ENCODE measurements at places on chromosomes 1 and 21. TPM values are rescaled to one million over a fixed set of nuclear protein-coding genes. Genes with fewer than 3 reads are reported as not detected.

LRRC71 gene
- not detected for total RNA-seq

UQCRHL gene
- total RNA-seq = 1.3 TPM

AHCTF1 gene
- 84.4 TPM for total RNA-seq

GRCh38 chr1:202688401-202688800, 21.9 kb downstream of the SYT2 start:
- H3K4me3 ChIP-seq = no peak overlapping the region
- no peaks in the 10 kb centered on the region for H3K4me1 ChIP-seq
- no peak overlapping the region for H3K27ac ChIP-seq

- H3K27ac ChIP-seq = no peak overlapping the region
- no peaks in the 10 kb centered on the region for H3K27me3 ChIP-seq
- no peak overlapping the region for H3K4me3 ChIP-seq
- peaks cover 19% of the 10 kb centered on the region for H3K4me1 ChIP-seq
- no peaks in the 10 kb centered on the region for H3K36me3 ChIP-seq
- DNase-seq = no peak
Measured at GRCh38 chr1:205179842-205180241, 31.7 kb downstream of the DSTYK start.

DNA sequence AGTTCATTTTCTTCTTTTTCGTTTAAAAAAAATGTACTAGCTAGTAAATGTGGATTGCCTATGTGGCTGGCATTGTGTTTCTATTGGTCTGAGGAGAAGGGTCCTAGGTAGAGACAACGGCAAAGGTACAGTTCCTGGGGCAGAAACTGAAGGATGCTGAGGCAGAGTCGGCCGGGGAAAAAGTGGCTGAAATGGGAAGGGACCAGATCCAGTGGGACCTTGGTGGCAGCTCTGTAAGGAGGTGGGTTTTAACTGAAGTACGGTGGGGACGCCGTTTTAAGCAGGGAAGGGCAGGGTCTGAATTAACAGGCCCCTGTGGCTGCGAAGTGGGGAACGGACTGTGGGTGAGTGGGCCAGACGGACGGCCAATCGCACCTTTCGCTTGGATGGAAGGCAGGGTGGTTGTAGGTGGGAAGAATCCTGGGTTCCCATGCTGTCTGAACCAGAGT, 420 bp upstream of the VPS13D start:
- peaks cover 22% of the 10 kb centered on the region for H3K4me1 ChIP-seq
- H3K36me3 ChIP-seq = no peaks in the 10 kb centered on the region
- H3K4me3 ChIP-seq = no peak overlapping the region

GRCh38 chr1:21685946-21686678, 17.0 kb upstream of the RAP1GAP start:
- peaks cover 17% of the 10 kb centered on the region for H3K36me3 ChIP-seq
- H3K4me3 ChIP-seq = no peak overlapping the region
- H3K4me1 ChIP-seq = no peaks in the 10 kb centered on the region

DNA sequence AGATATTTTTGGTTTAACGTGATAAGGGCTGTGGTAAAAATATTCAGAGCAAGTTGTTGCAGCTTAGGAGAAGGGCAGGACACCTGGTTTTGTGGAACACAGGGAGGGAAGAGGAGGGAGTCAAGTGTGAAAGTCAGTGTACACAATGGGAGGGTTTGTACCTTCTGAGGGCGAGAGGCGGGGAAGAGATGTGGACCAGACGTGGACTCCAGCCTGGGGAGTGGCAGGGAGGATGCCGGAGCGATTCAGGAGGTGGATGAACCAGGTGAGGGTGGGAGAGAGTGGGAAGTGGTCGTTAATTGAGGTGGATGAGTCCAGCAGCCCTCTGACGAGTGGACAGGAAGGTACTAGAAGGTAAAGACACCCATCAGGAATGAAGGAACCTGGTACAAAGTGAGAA, 52.2 kb upstream of the IRF2BP2 start:
- peaks cover 11% of the 10 kb centered on the region for H3K4me1 ChIP-seq
- H3K36me3 ChIP-seq = no peaks in the 10 kb centered on the region
- no peak for DNase-seq
- no peak overlapping the region for H3K27ac ChIP-seq
- no peak overlapping the region for H3K4me3 ChIP-seq
- no peaks in the 10 kb centered on the region for H3K27me3 ChIP-seq

GRCh38 chr1:165753934-165754333, 14.7 kb downstream of the TMCO1 start:
- no peak overlapping the region for H3K27ac ChIP-seq
- peaks cover 10% of the 10 kb centered on the region for H3K36me3 ChIP-seq
- no peak overlapping the region for H3K4me3 ChIP-seq
- no peaks in the 10 kb centered on the region for H3K4me1 ChIP-seq

DNA sequence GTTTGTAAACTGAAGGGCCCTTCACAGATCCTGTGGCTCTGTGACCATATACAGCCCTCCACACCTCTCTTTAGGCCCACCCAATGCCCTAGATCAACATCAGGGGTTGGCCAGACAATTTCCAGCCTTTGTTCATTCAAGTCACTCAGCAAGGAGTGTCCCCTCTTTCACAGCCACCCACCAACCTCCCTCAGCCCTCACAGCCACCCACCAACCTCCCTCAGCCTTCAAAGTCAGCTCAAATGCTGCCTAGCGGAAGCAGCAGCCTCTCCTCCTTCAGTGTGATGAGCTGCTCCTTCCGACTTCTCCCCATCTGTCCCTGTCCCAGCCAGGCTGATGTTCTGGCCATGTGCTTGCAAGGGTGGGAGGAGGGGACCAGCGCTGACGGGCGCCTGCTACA, 71.4 kb downstream of the DMRTB1 start:
- H3K27ac ChIP-seq = no peak overlapping the region
- H3K36me3 ChIP-seq = no peaks in the 10 kb centered on the region
- H3K4me3 ChIP-seq = no peak overlapping the region
- H3K4me1 ChIP-seq = no peaks in the 10 kb centered on the region

GRCh38 chr1:239771550-239771949, 320.1 kb upstream of the FMN2 start:
- H3K27me3 ChIP-seq = no peaks in the 10 kb centered on the region
- no peaks in the 10 kb centered on the region for H3K4me1 ChIP-seq
- no peak overlapping the region for H3K27ac ChIP-seq
- no peaks in the 10 kb centered on the region for H3K36me3 ChIP-seq
- no peak for DNase-seq

DNA sequence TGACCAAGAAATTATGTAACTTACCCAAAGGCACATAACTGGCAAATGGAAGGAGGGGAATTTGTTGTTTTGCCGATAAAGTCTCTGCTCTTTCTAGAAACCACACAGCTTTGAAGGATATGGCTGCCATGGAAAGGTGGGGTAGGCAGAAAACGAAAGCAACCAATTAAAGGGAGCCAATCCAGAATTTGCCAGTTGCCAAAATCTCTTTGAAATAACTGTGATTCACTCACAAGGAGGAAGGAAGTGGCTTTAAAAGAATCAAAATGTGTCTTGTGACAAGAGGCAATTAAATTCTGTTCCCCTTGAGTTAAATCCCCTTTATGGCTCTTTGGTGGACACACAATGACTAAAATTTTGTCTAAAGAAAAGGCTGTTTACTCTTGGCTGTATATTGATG, 61.2 kb upstream of the CCDC190 start:
- no peak for DNase-seq
- no peaks in the 10 kb centered on the region for H3K36me3 ChIP-seq
- H3K4me1 ChIP-seq = peaks cover 11% of the 10 kb centered on the region
- no peak overlapping the region for H3K4me3 ChIP-seq
- no peak overlapping the region for H3K27ac ChIP-seq
- H3K27me3 ChIP-seq = no peaks in the 10 kb centered on the region

DNA sequence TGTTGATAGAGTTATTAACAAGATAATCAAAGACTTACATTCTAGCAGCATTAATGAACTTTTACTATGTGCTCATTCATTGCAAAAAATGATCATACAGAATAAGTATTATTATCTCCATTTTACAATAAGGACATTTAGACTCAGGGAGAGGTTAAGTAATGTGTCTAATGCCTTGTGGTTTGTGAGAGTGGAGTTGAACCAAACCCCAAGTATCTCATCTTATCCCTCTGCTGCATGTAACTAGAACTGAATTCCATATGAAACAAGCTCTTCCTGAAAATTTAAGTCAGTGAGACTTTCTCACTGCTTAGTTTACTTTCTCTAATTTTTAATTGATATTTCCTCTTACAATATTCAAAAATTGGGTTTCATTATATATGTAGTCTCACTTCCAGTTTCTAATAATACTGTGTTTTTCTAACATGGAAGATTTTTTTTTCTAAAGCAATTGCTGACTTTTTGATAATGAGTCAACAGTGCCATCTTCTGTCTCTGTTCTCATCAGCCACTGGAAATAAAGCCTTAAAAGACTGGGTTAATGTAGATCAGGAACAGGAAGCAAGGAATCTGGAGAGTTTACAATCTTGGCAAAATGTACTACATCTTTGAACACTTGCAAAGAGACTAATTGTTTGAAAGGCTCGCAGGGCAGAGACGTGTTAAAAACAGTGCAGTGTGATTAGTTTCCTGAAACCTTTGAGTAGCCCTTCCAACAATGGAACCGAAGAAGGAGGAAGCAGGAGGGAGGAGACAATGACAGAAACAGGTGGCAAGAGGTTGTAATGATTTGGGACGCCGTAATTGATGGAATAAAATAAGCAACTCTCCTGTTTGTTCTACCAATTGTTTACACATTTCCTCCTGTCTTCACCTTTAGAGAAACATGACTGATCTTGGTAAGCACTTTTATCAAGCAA, 567.6 kb downstream of the MRPL39 start:
- no peak overlapping the region for H3K27ac ChIP-seq
- H3K36me3 ChIP-seq = no peaks in the 10 kb centered on the region
- H3K4me1 ChIP-seq = no peaks in the 10 kb centered on the region
- H3K27me3 ChIP-seq = no peaks in the 10 kb centered on the region
- DNase-seq = no peak
- H3K4me3 ChIP-seq = no peak overlapping the region

GRCh38 chr1:180560200-180560867, 1.6 kb downstream of the OVAAL start:
- no peaks in the 10 kb centered on the region for H3K36me3 ChIP-seq
- H3K27me3 ChIP-seq = no peaks in the 10 kb centered on the region
- H3K27ac ChIP-seq = no peak overlapping the region
- DNase-seq = no peak
- H3K4me3 ChIP-seq = no peak overlapping the region
- H3K4me1 ChIP-seq = no peaks in the 10 kb centered on the region

DNA sequence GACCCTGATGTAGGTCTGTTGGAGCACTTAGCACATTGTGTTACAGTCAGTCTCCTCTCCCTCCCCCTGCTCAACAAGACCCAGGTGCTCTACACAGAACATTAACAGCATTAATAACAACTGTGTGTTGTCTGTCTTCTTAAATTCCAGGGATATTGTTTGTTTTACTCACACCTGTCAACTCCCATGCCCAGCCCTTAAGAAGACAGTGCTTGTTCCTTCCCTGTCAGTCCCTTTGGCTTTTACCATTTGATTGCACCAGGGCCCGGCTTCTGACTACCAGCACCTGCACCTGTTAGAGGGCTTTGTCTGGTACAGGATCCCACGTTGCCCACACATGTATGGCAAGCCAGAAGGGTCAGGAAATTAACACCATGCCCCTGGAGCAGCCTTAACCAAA, 11.7 kb downstream of the RIMKLA start:
- H3K4me3 ChIP-seq = no peak overlapping the region
- H3K27ac ChIP-seq = no peak overlapping the region
- H3K4me1 ChIP-seq = no peaks in the 10 kb centered on the region
- no peak for DNase-seq

- no peak overlapping the region for H3K27ac ChIP-seq
- H3K36me3 ChIP-seq = no peaks in the 10 kb centered on the region
- no peak overlapping the region for H3K4me3 ChIP-seq
- no peaks in the 10 kb centered on the region for H3K27me3 ChIP-seq
Measured at GRCh38 chr1:45769261-45769932, 18.9 kb upstream of the IPP start.

GRCh38 chr1:236514703-236515442, 8.9 kb upstream of the LGALS8 start:
- DNase-seq = no peak
- no peaks in the 10 kb centered on the region for H3K4me1 ChIP-seq
- H3K36me3 ChIP-seq = no peaks in the 10 kb centered on the region
- H3K4me3 ChIP-seq = no peak overlapping the region

DNA sequence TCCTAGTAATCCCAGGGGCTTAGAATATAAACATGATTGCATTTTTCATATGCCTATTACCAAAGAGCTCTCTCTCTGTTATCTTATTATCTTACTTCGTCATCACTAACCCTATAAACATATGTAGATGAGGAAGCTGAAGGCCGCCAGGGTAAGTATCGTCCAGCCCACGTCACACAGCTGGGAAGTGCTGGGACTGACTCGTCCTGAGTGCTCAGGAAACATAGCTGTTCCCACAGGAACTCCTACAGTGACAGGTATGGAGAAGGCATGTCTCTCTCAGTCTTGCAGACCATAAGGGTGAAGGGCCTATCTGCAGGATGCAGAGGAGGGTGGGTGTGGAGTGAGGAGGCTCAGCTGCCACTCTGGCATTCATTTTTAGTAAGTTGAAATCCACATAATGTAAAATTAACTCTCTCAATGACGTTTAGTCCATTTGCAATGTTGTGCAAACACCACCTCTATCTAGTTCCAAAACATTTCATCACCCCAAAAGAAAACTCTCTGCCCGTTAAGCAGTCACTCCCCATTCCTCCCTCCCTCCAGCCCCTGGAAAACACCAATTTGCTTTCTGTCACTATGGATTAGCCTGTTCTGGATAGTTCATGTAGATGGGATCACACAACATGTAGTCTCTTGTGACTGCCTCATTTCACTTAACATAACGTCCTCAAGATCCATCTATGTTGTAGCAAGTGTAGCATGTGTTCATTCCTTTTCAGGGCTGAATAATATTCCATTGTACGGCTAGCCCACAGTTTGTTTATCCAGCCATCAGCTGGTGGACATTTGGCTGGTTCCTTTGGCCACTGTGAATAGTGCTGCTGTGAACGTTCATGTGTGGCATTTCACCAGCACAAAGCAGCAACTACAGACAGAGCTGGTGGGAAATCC, 68.3 kb downstream of the TCP10L start:
- no peak overlapping the region for H3K27ac ChIP-seq
- no peaks in the 10 kb centered on the region for H3K27me3 ChIP-seq
- H3K36me3 ChIP-seq = peaks cover 6% of the 10 kb centered on the region
- H3K4me1 ChIP-seq = peaks cover 12% of the 10 kb centered on the region
- no peak overlapping the region for H3K4me3 ChIP-seq

DNA sequence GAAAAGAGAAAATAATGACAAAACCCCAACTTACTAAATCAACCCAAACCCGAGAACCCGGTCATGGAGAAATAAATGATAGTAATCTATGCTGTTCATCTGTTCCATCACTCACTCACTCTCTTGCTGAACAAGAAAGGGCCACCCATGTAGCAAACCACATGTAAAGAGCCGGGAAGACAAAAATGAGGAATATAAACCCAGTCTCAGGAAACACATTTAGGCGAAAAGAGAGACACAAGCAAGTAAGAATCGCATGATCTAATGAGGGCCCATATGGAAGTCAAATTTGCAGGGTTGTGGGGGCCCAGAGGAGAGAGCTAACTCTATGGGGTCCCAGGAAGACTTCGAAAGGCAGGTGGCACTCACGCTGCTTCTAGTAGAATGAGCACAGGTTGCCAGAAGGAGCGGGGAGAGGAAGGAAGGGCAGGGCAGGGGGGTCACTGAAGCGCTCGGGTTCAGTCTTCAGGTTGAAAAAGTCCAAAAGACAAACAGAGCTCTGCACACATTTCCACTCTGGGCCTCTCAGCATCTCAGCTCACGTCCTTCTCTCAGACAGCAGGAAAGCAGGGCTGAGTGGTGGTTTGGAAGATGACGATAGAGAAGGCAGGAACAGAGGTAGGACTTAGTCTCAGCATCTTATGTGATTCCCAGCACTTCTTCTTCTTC, 142.9 kb upstream of the KRTAP19-8 start:
- DNase-seq = no peak
- no peaks in the 10 kb centered on the region for H3K4me1 ChIP-seq
- no peaks in the 10 kb centered on the region for H3K36me3 ChIP-seq
- H3K4me3 ChIP-seq = no peak overlapping the region

- no peaks in the 10 kb centered on the region for H3K4me1 ChIP-seq
- no peak overlapping the region for H3K4me3 ChIP-seq
- H3K27ac ChIP-seq = no peak overlapping the region
- no peak for DNase-seq
Measured at GRCh38 chr1:177824508-177824982, 145.3 kb downstream of the SEC16B start.

All from thyroid gland (tissue), 4 donors.